ENCODE measurements at places on chromosomes 1 and 21.

- DNase-seq, result peak; percentile 31
These were observed 1.7 kb downstream of the WASF2 start for GRCh38 chr1:27487966-27488884.

GRCh38 chr1:8398677-8399076, 80.8 kb downstream of the SLC45A1 start:
- DNase-seq, result no peak

GRCh38 chr1:25677193-25677773, 60.7 kb downstream of the MAN1C1 start:
- DNase-seq, result no peak

DNA sequence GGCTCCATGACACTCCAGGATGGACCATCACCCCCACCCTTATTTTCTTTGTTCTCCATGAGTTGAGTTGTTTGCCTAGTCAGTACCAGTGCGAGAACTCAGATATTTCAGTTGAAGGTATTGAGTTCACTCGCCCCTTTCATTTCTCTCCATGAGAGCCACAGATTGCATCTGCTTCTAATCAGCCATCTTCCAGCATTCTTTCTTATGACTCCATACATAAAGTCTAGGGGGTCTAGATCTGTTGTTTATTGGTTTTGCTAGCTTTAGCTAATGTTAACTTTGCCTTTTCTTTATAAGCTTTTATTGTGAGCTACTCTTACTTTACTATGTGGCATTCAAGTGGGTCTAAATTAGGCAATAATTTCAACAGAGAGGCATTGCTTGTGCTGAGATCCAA, 71.6 kb upstream of the PDC start:
- peak; percentile 16 for DNase-seq

DNA sequence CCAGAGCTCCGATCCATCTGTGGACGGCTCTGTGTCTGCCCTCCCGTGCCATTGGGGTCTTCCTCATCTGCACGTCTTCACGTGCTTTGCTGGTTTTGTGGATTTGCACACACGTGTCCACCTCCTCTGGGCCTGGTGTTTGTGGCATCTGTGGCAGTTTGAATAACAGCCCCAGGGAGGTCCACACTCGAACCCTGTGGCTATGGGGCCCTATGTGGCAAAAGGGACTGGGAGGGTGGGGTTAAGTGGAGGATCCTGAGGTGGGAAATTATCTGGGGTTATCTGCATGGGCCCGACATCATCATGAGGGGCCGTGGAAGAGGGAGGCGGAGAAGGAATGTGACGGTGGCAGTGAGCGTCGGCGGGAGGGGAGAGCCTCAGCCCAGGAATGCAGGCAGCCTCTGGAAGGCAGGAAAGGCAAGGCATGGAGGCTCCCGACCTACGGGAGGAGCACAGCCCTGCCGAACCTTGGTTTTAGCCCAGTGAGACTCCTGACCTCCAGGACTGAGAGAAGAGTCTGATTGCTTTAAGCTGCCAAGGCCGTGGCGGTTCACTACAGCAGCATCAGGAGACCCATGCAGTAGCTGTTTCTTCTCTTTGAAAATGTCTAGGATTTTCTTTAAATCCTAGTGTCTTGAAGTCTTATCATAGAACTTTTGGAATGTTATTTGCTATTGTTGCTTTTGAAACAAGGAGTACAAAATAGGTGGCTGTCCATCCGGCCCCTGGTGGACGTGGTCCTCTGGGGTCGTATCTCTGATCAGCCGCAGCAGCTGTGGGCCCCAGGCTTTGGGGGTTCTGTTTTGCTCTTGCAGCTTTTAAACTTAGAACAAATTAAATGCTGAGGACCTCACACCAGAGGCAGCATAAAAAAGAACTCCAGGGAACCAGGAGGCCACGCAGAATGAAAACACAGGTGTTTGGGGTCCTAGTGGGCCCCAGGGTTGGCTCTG, 40.0 kb upstream of the LRRC3 start:
- no peak for DNase-seq

- peak; percentile 63 for DNase-seq
These were observed 89.9 kb downstream of the RAVER2 start for GRCh38 chr1:64834734-64835133.

GRCh38 chr1:44151332-44151731, 9.9 kb upstream of the KLF18 start:
- DNase-seq, result no peak

- DNase-seq, result no peak
These were observed 64.9 kb downstream of the PRKACB start for GRCh38 chr1:84208935-84209334.

DNA sequence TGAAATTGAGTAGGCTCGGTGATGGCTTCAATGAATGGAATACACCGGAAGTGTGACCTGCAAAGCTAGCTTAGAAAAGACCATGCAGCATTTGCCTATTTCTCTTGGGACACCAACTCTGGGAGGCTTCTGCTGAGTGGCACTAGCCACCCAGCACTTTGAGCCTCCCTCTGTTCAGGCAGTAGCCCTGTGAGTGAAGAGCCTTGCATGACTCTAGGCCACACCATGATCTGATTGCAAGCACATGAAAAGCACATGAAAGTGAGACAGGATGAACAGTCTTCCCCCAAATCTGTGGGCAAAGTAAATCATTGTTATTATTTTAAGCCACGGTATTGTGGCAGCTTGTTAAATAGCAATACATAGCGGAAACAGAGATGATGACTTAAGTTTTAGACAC, 2.8 kb downstream of the CD48 start:
- DNase-seq, result no peak

DNA sequence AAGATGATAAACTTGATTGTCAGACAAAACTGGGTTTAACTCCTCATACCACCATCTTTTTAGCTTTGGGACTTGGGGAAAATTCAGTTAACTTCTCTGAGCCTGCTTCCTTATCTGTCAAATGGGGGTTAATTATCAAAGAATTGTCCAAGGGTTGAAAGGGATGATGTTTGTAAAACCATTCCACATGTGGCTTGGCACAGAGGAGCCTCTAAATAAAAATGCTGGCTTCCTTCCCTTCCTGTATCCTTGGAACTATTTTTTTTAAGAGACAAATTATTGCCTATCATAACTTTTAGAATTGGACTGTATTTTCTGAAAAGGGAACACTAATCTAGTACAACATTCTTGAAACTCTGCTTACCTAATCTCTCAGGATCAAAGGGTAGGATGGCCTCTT, 143.4 kb upstream of the USP24 start:
- DNase-seq, result no peak

DNA sequence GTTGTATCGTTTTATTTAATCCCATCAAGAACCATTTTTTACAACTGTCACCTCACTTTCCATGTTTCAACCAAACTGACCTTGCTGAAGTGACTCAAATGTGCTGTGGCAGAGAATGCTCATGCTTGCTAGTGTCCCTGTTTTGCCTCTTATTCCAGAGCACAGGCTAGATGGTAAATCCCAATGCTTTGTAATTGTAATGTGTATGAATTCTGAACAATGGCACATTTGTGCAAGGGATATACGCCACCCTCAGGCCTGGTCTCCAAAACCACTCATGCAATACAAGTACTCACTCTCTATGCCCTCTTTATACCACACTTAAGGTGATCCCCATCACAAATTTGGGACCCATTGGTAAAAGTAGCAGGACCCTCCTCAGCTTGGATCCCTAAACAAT, 313.6 kb downstream of the HHIPL2 start:
- DNase-seq, result no peak

- no peak for DNase-seq
These were observed 34.2 kb downstream of the ZNF496 start for GRCh38 chr1:247297263-247298123.

DNA sequence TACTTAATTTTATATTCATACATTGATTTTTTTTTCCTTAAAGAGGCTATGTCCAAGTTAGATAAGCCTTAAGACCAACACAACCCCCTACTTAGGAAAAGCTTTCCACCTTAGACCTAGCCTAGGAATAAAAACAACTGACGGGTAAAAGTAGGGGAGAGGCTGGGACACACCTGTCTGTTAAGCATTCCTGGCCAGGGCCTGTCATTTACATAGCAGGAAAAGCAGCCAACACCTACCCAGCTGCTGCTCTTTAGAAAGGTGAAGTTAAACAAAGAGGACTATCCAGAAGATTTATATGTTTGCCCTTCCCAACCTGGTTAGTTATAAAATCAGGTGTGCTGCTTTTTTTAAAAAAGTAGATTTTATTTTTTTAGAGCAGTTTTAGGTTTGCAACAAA, 29.1 kb upstream of the SAMD13 start:
- DNase-seq, result no peak

GRCh38 chr1:34730485-34730884, 24.4 kb upstream of the GJB5 start:
- DNase-seq, result no peak

DNA sequence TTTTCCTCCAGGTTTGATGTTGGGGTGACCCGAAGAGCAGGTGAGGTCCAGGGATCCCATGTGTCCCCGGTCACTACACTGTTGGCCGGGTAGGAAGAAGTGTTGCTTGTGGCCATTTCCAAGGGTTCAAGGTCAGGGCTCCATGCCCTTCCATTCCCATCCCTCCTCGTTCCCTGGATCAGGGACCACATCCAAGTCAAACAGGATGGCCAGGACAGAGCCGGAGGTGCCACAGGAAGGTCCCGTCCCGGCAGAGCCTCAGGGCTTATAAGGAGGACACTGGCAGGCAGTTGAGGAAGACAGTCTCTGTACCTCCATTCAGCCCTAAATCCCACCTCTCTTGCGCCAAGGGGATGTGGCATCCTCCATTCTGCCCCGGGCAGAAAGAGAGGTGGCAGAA, 22.0 kb upstream of the FAM131C start:
- no peak for DNase-seq

- no peak for DNase-seq
These were observed 59.7 kb upstream of the WDR26 start for GRCh38 chr1:224494343-224494742.

DNA sequence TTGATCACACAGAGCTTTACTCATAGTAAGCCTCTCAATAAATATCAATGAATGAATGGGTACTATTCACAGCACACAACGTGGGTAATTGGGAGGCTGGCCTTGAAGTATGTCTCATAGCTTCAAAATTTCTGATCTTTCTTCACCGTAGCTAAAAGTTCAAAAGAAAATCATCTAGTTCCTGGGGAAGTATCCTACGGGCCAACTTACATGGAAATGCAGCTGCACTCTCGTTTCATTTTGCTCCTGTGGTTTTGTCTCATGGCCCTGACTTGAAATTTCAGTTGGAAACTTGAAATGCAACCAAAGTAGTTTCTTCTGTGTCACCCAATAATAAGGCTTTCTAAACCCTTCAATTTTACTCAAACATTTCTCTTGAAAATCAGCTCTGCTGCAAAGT, 76.1 kb upstream of the CNIH3 start:
- DNase-seq, result peak; percentile 51

GRCh38 chr1:89262643-89263042, 10.0 kb downstream of the GBP5 start:
- DNase-seq, result peak; percentile 58

- no peak for DNase-seq
These were observed 110.5 kb downstream of the MAST2 start for GRCh38 chr1:45913731-45914501.

GRCh38 chr1:180815188-180815587, 97.5 kb upstream of the KIAA1614 start:
- DNase-seq, result no peak

GRCh38 chr1:38760562-38760961, 99.0 kb downstream of the RRAGC start:
- no peak for DNase-seq

DNA sequence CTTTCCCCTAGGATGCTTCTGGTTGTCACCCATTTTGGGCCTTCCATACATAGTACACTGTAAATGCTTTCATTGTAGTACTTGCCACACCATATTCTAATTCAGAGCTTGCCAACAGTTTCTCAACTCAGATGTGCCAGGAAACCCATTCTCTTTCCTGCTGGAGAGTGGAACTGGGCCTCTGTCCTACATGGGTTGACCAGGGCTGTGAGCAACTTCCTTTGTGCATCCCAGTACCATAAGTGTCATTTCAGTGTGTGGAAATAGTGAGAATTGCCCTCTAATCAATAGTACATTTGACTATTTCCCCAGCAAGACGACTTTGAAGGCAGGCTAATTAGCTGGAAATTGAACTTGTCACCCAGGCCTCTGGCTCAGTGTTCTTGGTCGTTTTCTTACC, 74.8 kb downstream of the MTR start:
- no peak for DNase-seq

GRCh38 chr1:25642574-25643108, 26.1 kb downstream of the MAN1C1 start:
- peak; percentile 56 for DNase-seq

GRCh38 chr1:198637157-198637556, 1.7 kb upstream of the PTPRC start:
- no peak for DNase-seq

All from fibroblast of mammary gland (primary cell).